ENCODE measurements at places on chromosomes 3 and 15.

DNA sequence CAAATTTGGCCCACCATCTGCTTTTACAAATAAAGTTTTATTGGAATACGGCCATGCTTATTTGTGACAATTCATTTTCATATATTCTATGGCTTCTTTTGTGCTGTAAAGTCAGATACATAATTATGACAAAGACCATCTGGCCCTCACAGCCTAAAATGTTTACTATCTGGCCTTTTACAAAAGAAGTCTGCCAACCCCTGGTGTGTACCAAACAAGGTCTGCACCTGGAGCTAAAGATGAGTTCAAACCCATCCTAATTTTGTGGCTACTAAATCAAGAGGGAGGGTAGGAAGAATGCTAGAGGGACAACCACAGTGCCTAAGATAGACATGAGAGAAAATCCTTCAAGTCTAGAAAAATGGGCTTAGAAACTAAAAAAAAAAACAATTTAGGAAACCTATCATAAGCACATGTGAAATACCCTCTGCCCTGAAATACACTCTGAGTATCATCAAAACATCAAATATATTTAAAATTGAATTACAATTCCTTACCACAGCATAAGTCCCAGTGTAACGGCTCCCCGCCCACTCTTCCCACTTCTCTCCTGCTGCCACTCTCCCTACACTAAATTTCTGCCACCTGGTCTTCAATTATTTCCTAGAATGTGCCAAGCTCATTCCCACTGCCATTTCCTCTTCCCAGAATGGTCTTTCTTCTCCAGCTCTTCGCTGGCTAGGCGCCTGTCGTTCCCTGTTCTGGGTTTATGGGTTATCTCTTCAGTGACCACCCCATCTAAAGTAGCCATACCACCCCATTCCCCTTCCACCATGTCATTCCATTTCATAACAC is 950.7 kb upstream of the CFAP20DC start:
- DNase-seq, result no peak

DNA sequence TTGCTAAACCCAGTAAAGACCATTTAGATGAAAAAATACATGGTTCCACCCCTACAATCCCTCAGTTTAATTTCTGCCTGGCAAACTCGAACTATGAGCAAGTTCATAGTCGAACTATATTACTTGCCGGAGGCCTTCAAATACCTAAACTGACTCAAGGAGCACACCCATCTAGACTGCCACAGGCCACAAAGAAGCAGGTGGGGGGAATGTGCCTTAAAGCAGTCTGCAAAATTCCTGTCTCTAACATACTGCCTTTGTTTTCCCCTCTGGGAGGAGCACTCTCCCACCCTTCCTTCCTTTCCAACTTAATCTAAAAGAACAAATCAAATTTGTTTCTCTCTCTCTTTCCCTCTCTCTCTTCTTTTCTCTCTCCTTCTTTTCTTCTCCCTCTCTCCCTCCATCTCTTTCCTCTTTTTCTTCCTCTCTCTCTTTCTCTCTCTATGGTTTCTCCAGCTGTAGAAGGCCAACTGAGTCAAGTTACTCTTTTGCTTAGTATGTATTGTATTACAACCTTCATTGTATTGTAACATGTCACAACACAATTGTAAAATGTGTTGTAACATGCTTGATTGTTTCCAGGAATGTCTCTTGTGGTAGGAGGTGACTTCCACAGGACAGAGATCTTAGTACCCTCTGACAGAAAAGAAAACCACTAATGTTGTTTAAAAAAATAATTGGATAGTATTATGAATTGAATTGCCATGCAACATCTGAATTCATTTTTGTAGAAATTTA is 496.3 kb downstream of the ROBO2 start:
- DNase-seq, result no peak

GRCh38 chr3:126937973-126938372 is 44.9 kb upstream of the PLXNA1 start:
- DNase-seq, result no peak

GRCh38 chr15:68312701-68313204 is 35.2 kb downstream of the FEM1B start:
- DNase-seq, result no peak

- DNase-seq, result no peak
These were observed 47.4 kb downstream of the ERICH6 start for GRCh38 chr3:150656316-150656715.

- DNase-seq, result peak; percentile 43
These were observed 18.9 kb upstream of the TGM5 start for GRCh38 chr15:43285609-43286037.

- no peak for DNase-seq
These were observed 160.0 kb upstream of the PRICKLE2 start for GRCh38 chr3:64385277-64385676.

- no peak for DNase-seq
These were observed 261.3 kb downstream of the XXYLT1 start for GRCh38 chr3:195009616-195010015.

DNA sequence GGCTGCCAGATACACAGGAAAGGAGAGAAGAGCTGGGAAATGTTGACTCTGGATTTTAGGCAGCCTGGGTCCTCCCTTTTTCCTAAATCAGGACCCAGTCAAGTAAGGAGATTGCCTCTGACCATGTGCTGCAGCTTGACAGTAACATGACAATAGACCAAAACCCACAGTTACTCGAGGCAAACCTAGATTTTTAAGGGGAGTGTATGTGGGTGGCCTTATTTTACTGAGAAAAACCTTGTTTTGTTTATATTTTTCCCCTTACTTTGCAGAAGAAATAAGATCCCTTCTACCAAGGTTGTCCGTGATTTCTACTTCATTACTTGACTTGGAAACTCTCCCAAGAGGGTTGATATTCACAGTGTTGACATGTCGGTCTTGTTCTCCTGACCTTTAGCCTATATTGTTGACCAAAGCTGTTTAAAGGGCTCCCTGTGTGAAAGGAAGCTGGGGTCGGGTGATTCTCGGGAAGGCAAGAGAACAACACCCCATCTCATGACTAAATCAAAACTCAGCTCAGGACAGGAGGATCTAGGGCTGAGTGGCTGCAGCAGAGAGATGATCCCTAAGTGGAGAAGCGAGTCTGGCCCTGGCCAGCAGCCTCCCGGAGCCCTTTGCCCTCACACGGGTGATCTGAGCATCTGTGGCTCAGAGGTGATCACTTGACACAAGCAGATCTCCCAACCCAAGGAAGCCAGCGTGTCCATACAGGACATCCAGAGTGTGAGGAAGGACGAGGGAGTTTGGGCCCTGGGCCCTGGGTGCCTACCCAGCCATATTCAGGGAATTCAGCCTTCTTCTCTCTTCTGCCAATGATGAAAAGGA is 31.0 kb upstream of the SLCO2A1 start:
- DNase-seq, result no peak

DNA sequence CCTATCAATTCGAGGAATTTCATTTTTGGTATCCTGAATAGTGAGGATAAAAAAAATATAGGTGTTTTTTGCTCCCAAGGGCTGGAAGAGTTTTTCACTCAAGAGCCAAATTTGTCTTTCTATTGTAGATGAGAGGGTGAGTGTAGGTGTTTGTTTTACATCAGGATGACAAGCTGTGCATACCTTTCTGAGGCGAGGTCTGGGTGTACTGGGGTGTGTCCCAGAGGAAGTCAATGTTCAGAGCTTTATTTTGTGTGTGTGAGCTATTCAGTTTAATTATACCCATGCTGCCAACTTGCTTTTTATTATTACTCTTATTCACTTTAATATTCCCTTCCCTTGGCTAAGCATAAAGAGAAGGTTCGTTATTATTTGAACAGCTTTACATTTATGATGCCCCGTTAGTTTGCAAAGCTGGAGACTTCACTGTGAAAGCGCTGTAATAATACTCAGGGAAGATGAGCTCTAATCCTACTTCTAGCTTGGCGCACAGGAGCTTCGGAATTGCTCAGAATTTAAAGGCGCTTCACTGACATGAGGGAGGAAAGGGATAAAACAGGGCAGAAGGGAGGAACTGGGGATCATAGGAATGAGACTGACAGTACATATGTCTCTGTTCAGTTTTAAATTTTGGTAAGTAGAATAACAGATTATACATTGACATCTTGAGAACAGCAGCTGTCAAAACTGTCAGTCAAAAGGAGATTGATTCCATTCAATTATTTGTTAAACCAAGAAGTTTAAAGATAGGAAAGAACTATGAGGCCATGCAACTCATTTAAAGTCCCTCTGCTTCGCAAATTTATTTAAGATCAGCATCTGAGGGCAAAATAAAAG is 117.7 kb upstream of the TP63 start:
- DNase-seq, result no peak

- no peak for DNase-seq
These were observed 29.5 kb downstream of the ATOSA start for GRCh38 chr15:52649686-52650085.

DNA sequence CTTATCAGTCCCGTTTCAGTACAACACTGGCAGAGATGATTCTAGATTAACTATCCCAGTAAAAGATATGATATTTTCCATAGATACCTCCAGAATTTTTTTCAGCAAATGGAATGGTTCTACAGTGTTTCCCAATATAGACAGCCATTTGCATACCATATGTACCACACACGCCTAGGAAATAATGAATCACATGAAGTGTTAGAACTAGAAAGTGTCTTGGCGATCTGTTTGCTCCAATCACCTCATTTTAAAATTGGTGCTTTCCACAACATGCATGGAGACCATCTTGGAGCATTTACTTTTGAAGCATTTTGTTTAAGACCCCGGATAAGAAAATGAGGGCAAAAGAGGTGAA is 2.0 kb downstream of the C2CD4A start:
- DNase-seq, result no peak

DNA sequence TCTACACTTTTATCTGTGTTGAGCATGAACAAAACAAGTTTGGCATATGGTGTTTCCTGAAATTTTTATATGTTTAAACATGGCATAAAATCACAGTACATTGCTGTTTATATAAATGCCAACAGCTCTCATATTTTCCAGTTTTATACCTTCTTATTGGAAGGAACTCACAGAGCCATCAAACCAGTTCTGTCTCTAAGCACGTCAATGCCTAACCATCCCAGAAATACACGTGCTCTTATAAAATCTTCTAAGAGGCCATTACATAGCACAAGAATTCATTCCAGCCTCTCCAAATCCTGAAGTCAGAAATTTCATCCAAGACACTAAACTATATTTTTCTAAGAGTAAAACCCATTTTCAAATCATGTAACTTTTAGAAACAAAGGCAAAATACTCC is 20.8 kb downstream of the SLC9A9 start:
- no peak for DNase-seq
